ENCODE measurements at places on chromosomes 13 and 19.

GRCh38 chr19:16564842-16565241 is 7.4 kb downstream of the SLC35E1 start:
- DNase-seq: no peak

DNA sequence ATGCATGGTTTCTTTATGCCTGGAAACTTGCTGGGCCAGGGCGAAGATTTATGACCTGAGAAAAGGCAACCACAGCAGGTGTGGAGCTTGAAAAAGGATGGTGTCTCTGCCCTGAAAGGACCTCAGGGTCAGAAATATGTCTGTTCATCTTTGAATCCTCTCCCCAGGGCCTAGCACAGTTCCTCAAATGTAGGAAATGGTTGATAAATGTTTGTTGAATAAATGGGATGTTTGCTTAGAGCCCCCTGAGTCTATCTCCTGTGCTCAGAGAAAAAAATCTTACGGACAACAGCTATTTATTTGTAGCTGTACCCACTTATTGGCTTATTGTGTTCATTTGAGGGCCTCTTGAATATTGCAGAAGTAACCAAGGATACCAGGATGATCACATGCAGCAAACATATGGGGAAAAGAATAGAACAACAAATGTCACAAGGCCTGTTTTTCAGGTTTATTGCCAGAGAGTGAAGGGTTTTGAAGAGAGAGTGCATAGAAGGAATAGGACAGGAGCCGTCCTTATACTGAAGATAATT is 114.5 kb downstream of the KLF5 start:
- no peak for DNase-seq

DNA sequence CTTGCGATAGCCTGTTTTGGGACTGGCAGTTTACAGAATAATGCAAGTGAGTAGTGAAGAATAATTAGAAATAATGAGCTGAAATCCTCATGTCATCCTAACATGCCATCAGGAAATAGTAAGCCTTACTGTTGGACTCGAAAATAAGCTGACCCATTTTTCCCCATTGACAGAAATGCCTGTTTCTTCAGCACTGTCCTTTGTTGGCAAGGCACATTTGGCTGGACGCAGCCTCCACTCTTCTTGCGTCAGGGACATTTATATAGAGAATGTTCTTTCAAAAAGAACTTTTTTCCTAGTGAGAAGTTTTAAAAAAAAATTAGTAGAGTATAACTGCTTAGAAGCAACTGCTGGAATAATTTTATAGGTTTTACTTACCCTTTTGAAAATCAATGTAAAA is 47.1 kb downstream of the ARHGAP35 start:
- DNase-seq: no peak

- no peak for DNase-seq
Measured at GRCh38 chr13:107817647-107818287, 397.6 kb downstream of the LIG4 start.

- peak; percentile 65 for DNase-seq
Measured at GRCh38 chr19:1853295-1854038, 5.2 kb upstream of the REXO1 start.

GRCh38 chr19:13840305-13841085 is 36.4 kb upstream of the NANOS3 start:
- no peak for DNase-seq

DNA sequence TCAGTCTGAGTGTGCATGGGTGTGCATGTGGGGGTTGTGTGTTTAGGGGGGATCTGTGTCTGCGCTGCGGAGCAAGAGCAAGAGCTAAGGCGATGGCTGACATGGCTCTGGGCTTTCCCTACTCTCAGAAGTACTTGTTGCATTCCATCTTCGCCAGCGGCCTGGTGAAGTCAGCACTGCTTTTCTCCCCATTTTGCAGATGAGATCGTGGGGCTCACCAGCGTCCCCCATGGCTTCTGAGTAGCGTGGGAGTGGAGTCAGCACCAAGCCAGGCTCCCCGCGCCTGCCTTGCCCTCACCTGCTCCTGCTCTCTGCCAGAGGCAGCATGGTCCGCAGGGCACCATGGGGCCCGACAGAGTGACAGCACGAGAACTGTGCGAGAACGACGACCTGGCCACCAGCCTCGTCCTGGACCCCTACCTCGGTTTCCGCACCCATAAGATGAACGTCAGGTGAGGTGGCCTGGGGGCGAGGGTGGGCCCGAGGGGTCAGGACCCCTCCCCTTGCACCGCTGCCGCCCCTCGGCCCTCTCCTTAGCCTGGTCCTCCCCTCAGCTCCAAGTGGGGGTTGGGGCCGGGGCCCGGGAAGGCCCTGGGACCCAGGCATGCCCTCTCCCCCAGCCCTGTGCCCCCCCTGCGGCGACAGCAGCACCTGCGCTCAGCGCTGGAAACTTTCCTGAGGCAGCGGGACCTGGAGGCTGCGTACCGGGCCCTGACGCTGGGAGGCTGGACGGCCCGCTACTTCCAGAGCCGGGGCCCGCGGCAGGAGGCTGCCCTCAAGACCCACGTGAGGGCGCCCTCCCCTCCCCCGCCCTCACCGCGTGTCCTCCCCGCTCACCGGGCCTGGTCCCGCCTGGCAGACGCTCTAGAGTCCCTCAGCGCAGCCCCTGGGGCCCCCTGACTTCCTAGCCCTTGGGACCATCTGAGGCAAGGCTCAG is 2.2 kb downstream of the KMT5C start:
- DNase-seq: no peak

DNA sequence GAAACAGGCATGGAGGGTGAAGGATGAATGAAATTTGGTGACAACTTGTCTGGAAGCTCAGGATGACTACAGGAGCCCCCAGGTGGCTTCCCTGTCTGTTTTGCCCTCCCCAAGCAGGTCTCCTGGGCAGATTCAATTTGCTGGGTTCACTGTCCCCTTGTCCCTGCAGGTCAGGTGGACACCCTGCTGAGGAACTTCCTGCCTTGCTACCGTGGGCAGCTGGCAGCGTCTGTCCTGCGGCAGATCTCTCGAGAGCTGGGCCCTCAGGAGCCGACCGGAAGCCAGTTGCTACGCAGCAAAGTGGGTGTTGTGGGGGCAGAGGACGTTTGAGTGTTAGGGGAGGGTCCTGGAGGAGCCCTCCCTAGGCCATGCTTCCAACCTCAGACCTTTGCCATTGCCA is 19.1 kb downstream of the PGLS start:
- no peak for DNase-seq

DNA sequence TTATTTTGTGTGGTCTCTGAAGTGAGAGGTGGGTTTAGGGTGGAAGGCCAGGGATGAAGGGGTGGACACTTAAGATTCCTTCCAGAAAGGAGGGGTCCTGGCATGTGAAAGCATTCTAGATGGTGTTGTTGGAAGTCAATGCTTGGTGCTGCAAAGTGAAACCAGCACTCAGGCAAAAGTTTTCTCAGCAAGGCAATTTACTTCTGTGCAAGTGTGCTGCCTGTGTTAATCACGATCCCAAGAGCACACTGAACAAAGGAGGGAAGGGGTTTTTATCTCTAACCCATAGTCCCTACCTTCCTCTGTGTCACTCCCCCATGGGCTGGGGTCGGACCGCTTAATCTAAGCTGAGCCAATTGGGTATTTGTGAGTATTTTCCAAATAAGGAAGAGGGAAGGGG is 1.3 kb downstream of the ZNF134 start:
- no peak for DNase-seq

DNA sequence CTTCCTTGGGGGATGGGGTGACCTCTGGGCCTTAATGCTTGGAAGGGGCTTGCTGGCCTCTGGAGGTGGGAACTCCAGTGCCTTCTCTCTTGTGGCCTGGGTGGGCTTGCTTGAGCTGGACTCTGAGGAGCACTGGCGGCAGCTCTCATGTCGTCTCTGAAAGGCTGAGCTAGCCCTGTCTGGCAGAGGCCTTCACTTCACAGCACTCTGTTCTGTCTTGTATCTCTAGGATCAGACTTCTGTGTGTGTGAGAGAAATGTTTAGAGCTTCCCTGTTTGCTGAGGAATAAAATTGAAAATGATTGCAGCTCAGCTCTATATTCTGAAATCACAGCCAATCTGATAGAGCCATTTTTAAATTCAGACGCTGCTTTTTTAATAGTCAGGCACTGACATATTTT is 185.3 kb downstream of the KCNRG start:
- no peak for DNase-seq

GRCh38 chr19:35429698-35430408 is 18.2 kb upstream of the FFAR2 start:
- DNase-seq: no peak

DNA sequence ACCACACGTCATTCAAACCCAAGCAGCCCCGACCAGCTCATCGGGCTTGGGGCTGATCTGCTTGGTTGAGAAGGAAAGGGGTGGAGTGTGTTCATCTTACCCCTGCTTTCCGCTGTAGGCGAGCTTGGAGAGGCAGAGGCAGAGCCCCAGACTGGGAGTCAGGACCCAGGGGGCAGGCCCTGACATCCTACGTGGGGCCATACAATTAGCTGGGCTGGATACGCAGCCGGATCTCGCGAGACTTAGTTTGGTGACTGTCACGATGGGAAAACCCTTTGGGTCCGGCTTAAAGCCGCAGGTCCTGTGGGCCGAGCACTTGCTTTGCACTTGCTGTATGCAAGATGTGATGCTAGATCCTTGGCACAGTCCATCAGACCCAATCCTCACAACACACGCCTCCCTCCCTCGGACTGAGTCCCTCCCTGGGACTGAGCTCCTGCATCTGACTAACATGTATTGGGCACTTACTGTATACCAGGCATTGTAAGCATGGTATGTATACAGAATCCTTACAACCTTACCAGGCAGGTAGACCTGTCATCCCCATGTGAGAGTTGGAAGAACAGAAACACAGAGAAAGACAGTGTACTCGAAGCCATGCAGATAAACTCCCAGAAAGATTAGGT is 3.7 kb downstream of the CEACAM16 start:
- DNase-seq: no peak

GRCh38 chr13:76667551-76667950 is 218.7 kb downstream of the KCTD12 start:
- DNase-seq: no peak

DNA sequence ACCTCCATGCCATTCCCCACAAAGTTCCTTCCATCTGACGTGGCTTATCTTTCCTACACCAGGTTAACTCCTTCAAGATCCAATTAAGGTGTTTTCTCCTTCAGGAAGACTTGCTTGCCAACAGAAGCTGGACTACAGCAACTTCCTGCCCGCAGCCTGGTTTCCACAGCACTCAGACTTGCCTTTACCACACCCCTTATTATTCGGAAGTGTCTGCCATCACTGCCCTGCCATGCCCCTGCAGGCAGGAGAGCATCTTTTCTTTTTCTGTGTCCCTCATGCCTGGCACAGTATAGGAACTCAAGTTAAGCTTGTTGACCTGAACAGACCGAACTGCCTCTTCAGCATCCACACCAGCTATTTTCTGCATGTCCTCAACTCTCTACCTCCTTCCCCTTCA is 168.0 kb downstream of the FOXO1 start:
- DNase-seq: no peak

DNA sequence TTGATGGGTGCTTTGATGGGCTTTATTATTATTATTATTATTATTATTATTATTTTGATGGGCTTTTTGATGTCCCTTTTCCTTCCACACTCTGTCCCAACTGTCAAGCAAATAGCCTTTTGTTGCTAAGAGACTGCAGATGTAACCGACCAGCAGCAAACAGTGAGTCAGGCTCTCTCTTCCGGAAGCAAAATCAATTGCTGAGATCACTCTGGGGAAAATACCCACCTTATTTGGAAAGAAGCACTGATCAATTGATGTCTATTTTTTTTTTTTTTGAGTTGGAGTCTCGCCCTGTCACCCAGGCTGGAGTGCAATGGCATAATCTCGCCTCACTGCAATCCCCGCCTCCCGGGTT is 2.9 kb downstream of the LDLR start:
- peak; percentile 45 for DNase-seq

GRCh38 chr13:41496420-41497234 is 39.3 kb downstream of the RGCC start:
- no peak for DNase-seq

GRCh38 chr13:66036024-66036614 is 1194.0 kb downstream of the PCDH9 start:
- no peak for DNase-seq

GRCh38 chr13:71772361-71772760 is 94.6 kb downstream of the DACH1 start:
- no peak for DNase-seq

- no peak for DNase-seq
Measured at GRCh38 chr13:41006306-41006705, 12.8 kb downstream of the ELF1 start.

- DNase-seq: no peak
Measured at GRCh38 chr13:86476656-86477055, 677.4 kb upstream of the SLITRK6 start.

- no peak for DNase-seq
Measured at GRCh38 chr13:31880851-31881494, 141.6 kb downstream of the RXFP2 start.

DNA sequence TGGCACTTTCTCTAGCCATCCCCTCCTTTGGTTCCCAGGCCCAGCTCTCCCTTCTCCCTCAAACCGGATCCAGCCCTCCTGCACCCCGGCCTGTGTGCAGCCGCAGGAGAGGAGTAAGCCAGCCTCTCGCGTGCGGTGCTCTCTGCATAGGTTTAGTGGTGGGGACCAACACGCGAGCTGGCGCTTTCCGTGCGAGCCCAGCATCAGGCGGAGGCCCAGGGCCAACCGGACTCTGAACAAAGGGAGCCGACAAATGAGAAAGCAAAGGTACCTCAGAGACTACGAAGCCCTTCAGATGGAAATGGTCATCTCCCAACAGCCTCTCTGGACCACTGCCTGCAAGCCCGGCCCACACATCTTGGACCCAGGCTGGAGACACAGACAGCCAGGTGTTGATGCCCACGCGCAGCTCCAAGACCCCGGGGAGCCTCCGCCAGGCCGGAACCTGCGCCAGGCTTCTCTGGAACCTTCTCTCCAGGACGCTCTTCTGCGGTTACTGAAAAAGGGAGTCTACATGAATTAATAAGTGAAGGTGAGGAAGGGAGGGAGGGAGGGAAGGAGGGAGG is 16.5 kb upstream of the LATS2 start:
- no peak for DNase-seq

- DNase-seq: no peak
Measured at GRCh38 chr13:110662777-110663443, 43.0 kb downstream of the CARS2 start.

DNA sequence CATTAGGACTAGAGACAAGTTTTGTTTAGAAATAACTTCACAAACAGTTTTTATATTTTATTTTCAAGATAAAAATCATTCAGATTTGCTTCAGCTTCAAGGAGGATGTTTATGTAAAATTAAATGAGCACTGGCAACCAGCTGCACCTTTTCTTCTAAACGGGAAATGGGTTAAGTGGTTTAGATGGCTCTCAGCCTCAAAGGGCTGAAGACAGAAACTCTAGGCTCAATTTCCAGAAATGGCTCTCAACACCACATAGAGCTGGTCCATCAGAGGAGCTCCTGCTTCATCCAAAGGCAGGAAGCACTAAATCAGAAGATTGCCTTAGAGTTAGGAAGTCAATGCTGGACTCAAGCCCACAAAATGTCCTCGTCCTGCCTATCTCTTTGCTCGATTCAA is 74.7 kb downstream of the ZNF429 start:
- DNase-seq: no peak

- DNase-seq: no peak
Measured at GRCh38 chr13:112943309-112944125, 25.5 kb upstream of the MCF2L start.

- peak; percentile 63 for DNase-seq
Measured at GRCh38 chr19:12064590-12065538, at the start of gene ZNF844. TSS of gene ZNF844 (plus strand) at chr19:12064731. CDS start at chr19:12064874, 143 bp downstream.

All from NCI-H2029 treated with DMSO at 0.1 percent for 48 hours (cell line).